ENCODE measurements at places on chromosomes 12 and 14. TPM values are rescaled to one million over a fixed set of nuclear protein-coding genes. Genes with fewer than 3 reads are reported as not detected.

Gene MYH6
- total RNA-seq: not detected

Gene AKAP6
- 13.3 TPM for total RNA-seq

GRCh38 chr12:51390891-51391282 lies 319 bp downstream of the GALNT6 start:
- DNase-seq: no peak

GRCh38 chr14:52910572-52910971 lies 40.3 kb downstream of the FERMT2 start:
- DNase-seq: no peak

DNA sequence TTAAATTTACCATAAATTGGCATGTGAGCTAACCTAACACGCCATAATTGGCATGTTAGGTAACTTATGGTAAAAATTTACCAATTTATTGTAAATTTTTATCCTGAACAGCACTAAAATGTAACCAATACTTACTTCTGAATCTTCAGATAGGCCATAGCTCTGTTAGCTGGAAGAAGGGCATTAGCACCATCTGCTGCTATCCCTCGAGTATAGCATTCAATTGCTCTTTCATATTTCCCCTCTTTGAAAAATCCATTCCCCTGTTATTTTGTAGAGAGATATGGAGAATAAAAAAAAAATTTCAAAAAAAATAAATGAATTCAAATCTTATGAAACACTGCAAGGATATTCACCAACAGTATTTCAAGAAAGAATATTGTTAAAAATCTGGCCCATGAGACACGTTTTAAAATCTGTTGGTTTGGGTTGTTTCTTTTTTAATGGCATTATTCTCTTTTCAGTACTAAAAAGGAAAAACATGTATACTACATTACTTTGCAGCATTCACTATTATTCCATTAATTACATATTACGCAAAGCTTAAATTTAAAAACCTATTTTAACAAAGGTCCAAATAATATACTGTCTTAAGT lies 19.1 kb downstream of the RPAP3 start:
- DNase-seq: no peak

GRCh38 chr12:14213542-14213941 lies 151.9 kb upstream of the ATF7IP start:
- DNase-seq: no peak

DNA sequence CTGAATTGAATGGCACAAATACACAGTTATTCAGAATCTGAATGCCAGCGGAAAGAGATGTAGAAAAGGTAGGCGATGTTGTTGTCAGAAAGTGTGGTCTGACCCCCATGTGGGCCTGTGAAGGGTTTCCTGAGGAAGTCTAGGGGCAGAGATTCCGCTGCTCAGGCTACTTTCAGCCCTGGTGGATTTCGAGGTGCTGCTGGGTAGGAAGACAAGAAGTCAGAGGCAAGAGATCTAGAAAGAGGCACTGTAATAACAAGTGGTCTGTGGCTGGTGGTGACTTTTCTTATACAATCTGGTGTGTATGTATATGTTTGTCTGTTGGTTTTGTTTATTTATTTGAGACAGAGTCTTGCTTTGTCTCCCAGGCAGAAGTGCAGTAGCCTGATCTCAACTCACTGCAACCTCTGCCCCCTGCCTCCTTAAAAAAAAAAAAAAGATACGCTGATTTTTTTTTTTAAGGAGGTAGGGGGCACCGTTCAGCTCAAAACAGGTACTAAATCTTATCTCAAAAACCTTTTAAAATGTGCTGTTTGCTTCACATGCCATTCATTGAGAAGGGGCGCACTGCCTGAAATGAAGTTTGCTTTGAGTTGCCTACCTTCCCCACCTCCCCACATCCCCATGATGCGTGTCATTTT lies 27.1 kb upstream of the MANSC4 start:
- no peak for DNase-seq

DNA sequence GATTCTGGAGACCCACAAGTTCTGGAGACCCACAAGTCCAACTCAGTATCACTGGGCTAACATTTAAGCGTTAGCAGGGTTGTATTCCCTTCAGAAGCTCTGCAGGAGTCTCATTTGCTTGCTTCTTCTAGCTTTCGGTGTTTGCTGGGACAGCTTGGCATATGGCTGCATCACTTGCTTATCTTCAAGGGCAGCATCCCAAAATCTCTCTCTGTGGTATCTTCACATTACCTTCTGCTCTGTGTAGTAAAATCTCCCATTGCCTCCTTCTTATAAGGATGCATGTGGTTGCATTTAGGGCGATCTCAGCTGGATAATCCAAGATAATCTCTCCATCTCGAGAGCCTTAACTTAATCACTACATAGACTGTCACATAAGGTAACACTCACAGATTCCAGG lies 7.3 kb upstream of the CNTN1 start:
- DNase-seq: no peak

- DNase-seq: no peak
These were observed 43.0 kb upstream of the TSPAN9 start for GRCh38 chr12:3034067-3034750.

GRCh38 chr12:103387385-103387784 lies 108.4 kb downstream of the C12orf42 start:
- no peak for DNase-seq

- no peak for DNase-seq
These were observed 84.3 kb downstream of the RPS6KA5 start for GRCh38 chr14:90976101-90976500.
